ENCODE measurements at places on chromosomes 12 and 14.

DNA sequence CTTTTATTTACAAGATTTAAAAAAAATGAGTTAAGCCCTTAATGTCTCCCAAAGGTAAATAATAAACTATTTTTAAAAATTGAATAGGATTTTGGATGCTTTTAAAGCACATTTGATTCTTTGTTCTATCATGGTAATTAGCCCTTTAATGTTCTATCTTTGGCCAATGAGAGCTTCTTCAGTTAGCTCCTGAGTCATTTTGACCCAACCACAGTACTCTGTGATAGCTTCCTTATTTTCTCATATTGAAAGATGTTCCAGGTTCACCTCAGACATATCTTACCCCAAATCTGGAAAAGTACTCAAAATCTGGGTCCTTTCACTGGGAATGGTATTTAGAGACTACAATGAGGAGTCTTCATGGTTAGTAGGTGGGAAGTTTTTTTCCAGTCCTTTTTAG is 98.0 kb downstream of the MYRFL start:
- DNase-seq, result no peak

- no peak for DNase-seq
These were observed 41.1 kb downstream of the PRB3 start for GRCh38 chr12:11228296-11228879.

DNA sequence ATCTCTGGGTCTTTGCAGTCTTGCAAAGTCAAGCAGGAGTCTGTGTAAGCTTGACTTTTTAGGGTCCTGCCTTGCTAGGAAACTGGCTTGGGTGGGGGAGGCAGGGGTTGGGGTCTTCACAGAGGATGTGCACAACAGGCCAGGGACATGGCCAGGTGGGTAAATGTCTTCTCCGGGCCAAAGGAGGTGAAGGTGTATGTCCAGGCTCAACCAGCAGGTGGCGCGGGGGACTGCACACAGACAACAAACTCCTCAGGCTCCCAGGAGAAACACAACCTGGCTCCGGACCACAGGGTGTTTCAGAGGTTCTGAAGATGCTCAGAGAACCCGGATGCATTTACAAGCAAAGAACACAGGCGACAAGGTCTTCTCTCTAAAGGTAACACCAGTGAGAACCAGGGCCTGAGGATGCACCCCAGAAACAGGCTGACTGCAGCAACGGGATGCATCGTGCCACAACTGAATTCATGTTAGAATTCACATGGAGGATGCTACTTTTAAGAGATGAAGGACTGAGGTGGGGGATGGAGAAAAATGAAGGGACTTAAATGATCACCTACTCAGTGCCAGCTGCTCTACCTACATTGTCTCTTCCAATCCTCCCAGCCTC is 56.0 kb downstream of the PLEKHG3 start:
- no peak for DNase-seq

DNA sequence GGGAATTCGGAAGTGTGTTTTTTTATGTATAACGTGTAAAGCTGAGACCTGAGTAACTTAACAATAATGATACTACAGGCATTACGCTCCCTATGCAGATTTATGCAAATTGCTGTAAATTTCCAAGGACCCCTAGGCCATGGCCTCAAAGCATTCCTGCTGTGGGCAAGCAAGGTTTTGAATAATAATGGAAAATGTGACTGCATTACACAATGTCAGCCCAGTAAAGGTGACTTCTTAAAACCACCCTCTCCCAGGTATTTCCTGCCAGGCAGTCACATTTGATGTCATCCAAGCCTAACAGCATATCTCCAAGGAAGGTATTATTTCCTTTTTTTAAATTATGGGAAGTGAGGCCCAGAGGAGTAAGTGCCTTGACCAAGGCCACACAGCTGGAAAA is 621.0 kb downstream of the BCL11B start:
- DNase-seq, result no peak

DNA sequence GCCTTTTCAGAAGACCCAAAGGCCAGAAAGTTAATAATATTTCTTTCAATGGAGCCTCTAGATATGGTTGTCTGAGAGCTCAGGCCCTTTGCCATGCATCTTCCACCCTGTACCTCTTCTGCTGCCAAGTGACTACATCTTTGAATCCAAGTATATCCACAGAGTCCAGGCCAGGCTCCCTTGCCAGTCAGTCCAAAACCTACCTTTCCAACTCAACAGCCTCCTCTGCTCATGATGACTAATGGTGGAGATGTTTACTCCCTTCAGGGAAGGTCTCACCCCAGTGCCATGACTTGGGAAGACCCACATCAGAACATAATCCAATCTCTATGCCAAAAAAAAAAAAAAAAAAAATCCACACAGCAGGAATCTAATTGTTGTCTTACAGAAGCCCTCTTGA is 20.4 kb downstream of the TTC9 start:
- DNase-seq, result no peak
